ENCODE measurements at places on chromosomes 4 and X.

DNA sequence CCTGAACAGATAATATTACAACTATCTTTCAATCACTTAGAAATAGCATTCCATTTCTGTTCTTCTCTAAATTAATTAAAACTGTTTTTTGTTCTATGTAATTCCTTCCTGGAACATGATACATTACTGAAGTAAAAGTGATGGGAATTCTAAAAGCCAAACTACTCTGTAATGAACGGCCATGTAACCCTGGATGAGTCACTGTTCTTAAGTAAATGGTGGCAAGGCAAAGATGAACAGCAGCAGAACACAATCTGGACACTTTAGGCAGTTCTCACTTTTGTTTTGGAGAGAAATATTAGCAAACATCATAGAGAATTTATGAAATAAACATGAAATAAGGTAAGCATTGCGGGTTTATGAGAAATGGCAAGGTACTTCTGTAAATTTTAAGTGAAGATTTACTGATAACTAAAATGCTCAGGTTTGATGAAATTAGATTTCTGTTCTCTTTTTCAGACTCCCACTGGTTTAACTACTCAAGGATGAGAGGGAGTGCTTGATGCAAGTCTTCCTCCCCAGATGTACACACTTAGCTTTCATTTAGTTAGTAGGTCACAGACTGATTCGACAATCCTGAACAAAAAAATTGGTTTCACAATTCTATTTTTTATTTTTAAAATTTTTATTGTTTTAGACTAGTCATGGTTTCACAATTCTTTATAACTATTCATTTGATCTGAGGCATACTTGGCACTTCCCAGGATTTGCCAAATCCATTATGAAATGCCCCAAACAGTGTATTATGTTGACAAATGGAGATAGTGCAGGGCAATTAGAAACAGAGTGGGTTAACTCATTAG is 964 bp upstream of the GPR82 start:
- peak; percentile 1 for DNase-seq

- DNase-seq = no peak
Measured at GRCh38 chr4:139674875-139675550, 9.4 kb downstream of the MGST2 start.

- DNase-seq = no peak
Measured at GRCh38 chr4:18695733-18696527, 674.4 kb upstream of the LCORL start.

DNA sequence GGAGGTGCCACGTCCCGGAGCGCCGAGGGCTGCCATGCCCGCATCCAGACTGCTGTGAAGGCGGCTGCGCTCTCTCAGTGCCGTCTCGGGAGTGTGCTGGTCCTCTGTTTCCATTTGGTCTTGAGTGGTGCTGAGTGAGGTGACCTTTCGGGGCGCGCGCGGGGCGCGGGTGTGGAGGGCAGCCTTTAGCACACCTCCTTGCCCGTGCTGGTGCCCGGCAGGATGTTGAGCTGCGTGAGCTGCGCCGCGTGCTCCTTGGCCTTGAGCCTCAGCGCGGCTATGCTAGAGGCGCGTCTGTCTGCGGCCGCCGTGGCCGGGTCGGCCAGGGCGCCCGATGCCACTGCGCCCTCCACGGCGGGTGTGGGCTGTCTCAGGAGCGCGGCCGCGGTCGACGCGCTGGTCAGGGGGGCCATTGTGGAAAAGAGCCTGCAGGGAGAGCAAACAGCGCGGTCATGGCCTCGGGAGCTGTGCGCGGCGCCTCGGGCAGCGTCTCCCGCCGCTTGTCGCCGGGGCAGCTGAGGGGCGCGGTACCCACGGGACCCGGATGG is 11.2 kb downstream of the ARX start:
- DNase-seq = no peak

- no peak for DNase-seq
Measured at GRCh38 chrX:40245488-40246071, 147.8 kb upstream of the BCOR start.

DNA sequence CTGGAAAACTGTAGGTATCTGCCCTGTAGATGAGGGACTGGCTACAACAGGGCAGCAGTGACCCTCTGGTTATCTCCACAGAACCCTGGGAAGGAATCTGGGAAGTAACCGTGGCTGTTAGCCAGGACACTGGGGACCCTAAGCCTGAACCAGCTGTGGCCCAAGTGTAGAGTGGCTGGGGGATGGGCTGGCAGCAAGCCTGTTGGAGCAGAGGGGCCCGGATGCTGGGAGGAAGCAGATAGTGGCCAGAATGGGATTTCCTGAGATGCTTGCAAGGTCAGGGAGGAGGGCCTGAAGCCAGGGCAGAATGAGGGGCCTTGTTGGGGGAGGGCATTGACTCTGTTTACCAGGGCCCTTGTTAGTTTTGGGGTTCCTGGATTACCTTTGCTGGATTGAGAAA is 161.0 kb upstream of the EOLA2 start:
- no peak for DNase-seq

DNA sequence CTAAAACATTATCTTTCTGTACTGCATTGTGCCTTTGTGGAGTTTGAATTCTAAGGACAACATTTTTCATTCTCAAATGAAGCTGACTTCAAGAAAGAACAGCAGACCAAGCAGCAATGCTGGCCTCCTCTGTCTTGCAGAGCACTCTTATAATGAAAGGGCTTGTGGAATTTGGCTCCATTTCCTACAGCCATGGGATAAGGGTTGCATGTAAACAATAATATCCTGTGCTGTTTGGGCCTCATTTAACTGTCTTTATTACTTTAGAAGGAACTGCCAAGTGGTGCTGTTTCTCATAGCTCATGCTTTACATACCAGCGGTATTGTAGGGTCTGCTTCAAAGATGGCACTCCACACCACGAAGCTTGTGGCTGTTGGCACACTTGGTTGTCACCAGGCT is 111.4 kb upstream of the EOLA2 start:
- peak; percentile 11 for DNase-seq

GRCh38 chrX:9204560-9204959 is 170.6 kb upstream of the FAM9B start:
- no peak for DNase-seq

GRCh38 chrX:105837232-105837631 is 14.9 kb downstream of the NRK start:
- DNase-seq = peak; percentile 71

DNA sequence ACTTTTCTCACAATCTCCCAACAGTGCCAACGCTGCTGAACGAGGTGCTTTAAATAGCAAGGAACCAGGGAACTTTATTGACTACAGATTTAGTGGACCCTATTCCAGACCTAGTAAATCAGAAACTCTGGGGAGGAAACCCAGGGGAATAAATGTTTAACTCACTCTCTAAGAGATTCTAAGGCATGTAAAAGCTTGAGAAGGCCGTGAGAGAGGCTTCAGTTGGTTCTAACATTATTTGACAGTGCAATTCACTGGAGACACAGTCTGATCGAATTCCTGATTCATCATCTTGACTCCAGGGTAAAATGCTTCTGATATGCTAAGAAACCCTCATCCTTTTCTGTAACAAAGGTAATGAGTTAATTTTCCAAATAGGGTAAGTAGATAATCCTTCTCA is 494.4 kb downstream of the KCNIP4 start:
- no peak for DNase-seq

DNA sequence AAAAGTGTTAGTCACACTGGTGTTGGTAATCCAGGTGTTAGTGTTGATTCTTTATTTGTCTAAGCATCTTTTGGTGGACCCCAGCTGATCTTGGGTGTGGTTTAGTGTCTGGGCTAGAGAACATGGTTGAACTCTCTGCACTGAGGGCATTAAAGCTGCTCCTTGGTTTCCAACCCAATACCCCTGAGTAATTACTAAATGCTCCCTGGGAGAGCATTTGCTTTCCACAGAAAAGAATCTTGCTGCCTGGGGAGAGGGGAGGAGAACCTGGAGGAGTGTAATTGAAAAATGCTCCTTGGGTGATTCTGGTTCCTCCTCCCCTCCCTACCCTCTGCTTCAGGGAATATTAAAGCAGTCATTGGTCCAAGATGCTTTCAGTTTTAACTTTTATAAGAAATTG is 3.1 kb downstream of the GUCY1B1 start:
- DNase-seq = no peak

DNA sequence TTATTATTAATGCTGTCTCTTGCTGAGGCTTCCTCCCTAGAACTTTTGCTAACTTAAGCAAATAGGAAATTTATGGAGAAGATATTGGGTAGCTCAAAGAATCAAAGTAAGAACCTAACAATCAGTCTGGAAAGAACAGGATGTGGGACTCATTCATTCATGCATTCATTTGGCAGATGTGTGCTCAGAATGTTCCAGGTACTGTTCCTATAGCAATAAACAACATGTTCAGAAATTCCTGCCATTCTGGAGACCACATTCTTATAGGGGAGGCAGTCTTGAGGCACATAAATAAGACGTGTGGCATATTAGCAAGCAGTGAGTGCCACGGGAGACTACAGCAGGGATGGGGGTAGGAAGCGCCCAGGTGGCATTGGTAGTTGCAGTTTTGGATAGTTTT is 5.0 kb downstream of the GRK4 start:
- no peak for DNase-seq

GRCh38 chr4:83138946-83139345 is 24.4 kb upstream of the PLAC8 start:
- DNase-seq = no peak

DNA sequence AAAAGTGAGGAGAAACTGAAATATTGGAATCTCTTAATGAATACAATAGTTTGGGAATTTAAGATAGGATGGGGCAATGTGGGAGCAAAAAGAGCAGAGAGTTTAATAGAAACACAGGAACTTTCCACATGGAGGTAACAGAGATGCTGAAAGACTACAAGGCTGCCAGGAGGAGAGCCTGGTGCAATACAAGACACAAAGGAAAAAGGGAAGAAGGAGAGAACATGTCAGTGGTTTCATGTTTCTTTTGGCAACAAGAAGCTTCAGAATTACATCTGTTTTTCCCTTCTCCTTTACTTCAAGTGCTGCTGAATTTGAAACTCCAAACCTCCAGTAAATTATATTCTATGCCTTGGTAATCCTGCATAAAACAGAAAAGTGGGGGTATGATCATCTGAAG is 474.3 kb downstream of the FAT4 start:
- DNase-seq = no peak

DNA sequence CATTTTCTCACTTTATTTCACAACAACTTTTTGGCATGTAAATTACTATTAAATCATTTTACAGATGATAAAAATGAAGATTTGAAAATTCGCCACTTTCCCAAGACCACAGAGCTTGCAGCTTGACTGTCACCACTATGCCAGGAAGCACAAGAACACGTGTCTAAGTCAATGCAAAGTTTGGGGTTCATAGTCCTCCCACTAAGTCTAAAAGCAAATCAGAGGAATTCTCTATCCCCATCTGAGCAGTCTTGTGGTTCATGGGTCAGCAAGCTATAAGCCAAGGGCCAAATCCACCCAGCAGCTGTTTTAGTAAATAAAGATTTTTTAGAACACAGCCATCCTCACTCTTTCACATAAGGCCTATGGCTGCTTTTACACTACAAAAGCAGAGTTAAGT is 833.3 kb upstream of the INTU start:
- no peak for DNase-seq

- DNase-seq = no peak
Measured at GRCh38 chrX:139106069-139106468, 394.6 kb upstream of the FGF13 start.

Data from AG04450 (cell line).